A549 treated with CpdA at 1 μM for 4 hours (cell line): ENCODE measurements at places on chromosomes 12 and 14. TPM values are rescaled to one million over a fixed set of nuclear protein-coding genes. Genes with fewer than 3 reads are reported as not detected.

Gene KCNK10
- total RNA-seq = not detected in 5 replicates

Gene NR1H4
- total RNA-seq = 0.05 to 0.23 TPM (median 0.09 TPM) in 3 of 5 replicates, not detected in the others

Gene ACTR10
- 44.9 to 54.9 TPM (median 47.1 TPM) in 5 replicates for total RNA-seq

Gene CLEC4A
- 0.10 TPM in 1 of 5 replicates, not detected in the others for total RNA-seq

Gene GPR162
- 0.31 to 0.54 TPM (median 0.42 TPM) in 5 replicates for total RNA-seq

Gene FLRT2
- total RNA-seq = 3.3 to 5.0 TPM (median 3.8 TPM) in 5 replicates

Gene ASPG
- 0.02 TPM in 1 of 5 replicates, not detected in the others for total RNA-seq

Gene ATF1
- total RNA-seq = 42.8 to 50.5 TPM (median 46.5 TPM) in 5 replicates

Gene INHBC
- 0.03 to 0.07 TPM in 2 of 5 replicates, not detected in the others for total RNA-seq

Gene JAG2
- total RNA-seq = 16.8 to 25.0 TPM (median 21.5 TPM) in 5 replicates

Gene KRT85
- total RNA-seq = not detected in 5 replicates

Gene FOXG1
- total RNA-seq = 0.09 to 0.17 TPM (median 0.10 TPM) in 5 replicates

Gene PELI2
- total RNA-seq = 0.76 to 1.7 TPM (median 0.91 TPM) in 5 replicates

Gene C12orf43
- total RNA-seq = 19.3 to 26.8 TPM (median 24.4 TPM) in 5 replicates

Gene EMC9
- 48.8 to 64.4 TPM (median 62.6 TPM) in 5 replicates for total RNA-seq

Gene NRL
- total RNA-seq = 0.48 to 1.2 TPM (median 1.0 TPM) in 5 replicates

Gene STAC3
- total RNA-seq = 0.20 to 0.64 TPM (median 0.53 TPM) in 5 replicates

Gene ANKS1B
- 0.24 to 0.63 TPM (median 0.47 TPM) in 5 replicates for total RNA-seq

Gene C1QL4
- total RNA-seq = 3.4 to 5.7 TPM (median 5.0 TPM) in 5 replicates

Gene MYO1H
- not detected in 5 replicates for total RNA-seq

Gene FSCB
- not detected in 5 replicates for total RNA-seq

Gene RBP5
- not detected in 5 replicates for total RNA-seq

Gene SSPN
- total RNA-seq = 0.33 to 0.84 TPM (median 0.58 TPM) in 5 replicates

Gene EPYC
- not detected in 5 replicates for total RNA-seq

Gene CCDC60
- not detected in 5 replicates for total RNA-seq

Gene NOS1
- 0.52 to 0.92 TPM (median 0.61 TPM) in 5 replicates for total RNA-seq

Gene COX8C
- total RNA-seq = not detected in 5 replicates
